ENCODE measurements at places on chromosomes 2 and 18. TPM values are rescaled to one million over a fixed set of nuclear protein-coding genes. Genes with fewer than 3 reads are reported as not detected.

DNA sequence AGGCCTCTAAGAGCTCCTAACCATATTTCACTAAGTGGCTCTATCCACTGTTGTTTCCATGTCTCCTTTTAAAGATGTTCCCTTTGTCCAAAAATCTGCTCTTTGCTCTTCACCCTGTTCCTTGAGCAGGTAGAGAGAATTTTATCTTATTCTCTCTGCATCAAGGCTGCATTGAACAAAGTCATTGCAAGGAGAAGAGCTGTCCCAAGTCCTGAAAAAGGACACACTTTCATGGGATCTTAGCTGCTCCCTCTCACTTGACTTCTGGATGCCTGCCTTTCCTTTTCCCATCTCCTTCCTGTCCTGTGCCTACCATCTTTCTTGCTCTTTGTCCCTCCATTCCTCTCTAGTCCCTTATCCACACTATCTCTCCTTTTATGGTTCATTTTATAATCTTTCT is 235.2 kb upstream of the THSD7B start:
- DNase-seq, result no peak

DNA sequence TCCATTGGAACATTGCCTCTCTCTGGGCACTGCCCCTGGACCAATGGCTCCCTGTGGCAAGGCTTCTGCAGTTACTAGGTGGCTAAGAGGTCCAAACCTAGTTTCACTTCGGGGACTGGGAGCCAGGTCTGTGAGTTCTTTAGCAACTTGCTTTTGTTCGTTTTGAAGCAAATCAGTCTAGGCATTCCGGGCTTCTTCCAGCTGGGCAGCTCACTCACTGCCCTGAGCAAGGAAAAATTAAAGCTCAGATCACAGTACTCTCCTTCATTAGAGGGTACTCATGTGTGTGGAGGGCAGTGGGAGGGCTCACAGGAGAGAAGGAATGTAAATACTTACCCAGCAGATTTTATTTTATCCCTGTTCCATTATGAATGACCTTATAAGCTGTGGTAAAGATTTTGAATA is 80.3 kb downstream of the SPP2 start:
- no peak for DNase-seq

GRCh38 chr2:161238560-161239325 is 69.5 kb upstream of the PSMD14 start:
- DNase-seq, result peak; percentile 94

GRCh38 chr2:219595256-219595655 is 2.4 kb upstream of the STK11IP start:
- peak; percentile 66 for DNase-seq

- no peak for DNase-seq
These were observed 76.9 kb downstream of the MBP start for GRCh38 chr18:77055429-77056300.

- no peak for DNase-seq
These were observed 31.9 kb upstream of the SOCS6 start for GRCh38 chr18:70256994-70257393.

- no peak for DNase-seq
These were observed 305.4 kb downstream of the AFF3 start for GRCh38 chr2:99836690-99837605.

Gene THSD7B
- total RNA-seq, result 2.3 TPM

- DNase-seq, result no peak
These were observed 166.6 kb upstream of the PKDCC start for GRCh38 chr2:41881249-41881648.

Gene EVX2
- total RNA-seq, result not detected

GRCh38 chr18:9333441-9334328 is 888 bp upstream of the TWSG1 start:
- peak; percentile 84 for DNase-seq

DNA sequence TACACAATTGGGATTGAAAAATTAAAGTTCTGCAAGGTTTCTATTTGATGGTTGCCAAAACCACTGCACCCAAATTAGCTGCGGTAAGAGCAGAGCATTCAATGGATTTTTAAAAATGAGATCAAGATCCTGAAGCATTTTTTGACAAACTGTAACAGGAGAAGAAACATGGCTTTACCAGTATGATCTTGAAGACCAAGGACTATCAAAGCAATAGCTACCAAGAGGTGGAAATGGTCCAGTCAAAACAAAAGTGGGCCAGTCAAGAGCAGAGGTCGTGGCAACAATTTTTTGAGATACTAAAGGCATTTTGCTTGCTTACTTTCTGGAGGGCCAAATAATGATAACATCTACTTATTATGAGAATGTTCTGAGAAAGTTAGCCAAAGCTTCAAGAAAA is 186.8 kb downstream of the RDH14 start:
- no peak for DNase-seq

DNA sequence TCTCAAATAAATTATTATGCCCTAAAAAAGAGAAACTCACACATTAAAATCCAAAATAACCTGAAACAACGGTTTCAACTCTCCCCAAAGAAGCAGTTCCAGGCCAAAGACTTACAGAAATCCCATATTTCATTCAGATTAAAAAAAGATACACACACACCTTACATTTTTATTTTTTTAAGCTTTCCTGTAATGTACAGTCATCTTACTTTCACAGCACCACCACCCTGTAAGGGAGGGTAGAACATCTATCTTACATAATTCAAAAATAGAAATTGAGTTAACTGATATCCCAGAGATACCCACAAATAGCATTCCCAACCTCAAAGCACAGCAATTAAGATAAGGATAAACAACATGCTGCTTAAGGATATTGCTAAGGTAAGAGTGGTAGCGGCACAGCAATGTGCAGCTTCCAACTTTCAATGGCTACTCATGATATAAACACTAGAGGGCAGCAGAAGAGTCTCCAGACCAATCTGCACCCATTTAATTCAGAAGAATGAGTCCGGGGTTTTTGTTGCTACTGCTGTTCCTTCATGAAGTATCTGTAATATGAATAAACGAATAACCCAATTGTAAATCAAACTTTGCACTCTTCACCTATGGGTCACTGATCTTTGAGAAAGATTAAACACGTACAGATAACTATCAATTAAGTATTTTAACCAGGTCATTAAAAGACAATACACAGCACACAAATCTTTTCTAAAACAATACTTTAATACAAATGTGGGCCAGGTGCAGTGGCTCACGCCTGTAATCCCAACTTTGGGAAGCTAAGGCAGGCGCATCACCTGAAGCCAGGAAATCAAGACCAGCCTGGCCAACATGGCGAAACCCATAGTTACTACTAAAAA is 11.3 kb downstream of the GFPT1 start:
- no peak for DNase-seq

Gene SLC4A5
- 2.0 TPM for total RNA-seq

DNA sequence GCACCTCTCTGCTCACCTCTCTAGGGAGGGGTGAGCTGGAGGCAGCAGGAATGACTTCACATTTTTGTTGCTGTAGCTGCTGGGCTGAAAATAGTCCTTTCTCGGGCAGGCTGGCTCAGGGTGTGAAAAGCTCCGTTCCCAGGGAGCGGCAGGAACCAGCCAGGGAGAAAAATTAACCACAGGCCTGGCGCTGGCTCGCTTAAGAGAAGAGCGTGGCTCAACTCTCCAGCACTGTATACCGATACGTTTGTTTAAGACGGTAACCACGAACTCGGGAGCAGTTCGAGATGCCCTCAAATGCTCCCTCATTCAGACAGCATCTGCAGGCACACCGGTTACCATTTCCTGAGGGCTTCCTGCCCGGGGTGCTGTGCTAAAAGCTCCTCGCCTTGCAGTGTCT is 129.6 kb downstream of the CELF4 start:
- no peak for DNase-seq

DNA sequence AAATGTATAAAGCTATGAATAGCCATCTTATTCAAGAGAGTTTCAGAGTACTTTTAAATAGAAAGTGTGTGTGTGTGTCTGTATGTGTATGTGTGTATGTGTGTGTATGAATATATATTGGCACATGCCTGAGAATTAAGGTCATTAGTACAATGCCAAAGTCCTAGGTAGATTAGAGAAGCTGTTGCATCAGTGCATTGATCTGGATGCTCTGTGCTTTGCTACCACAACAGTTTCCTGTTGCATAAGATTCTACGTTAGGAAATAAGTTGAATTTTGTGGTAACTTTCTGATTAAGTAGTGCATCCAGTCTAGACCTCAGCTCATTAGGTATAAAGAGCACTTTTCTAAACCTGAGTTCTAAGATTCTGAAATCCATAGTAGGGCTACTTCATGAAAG is 1102.8 kb upstream of the KLHL29 start:
- DNase-seq, result no peak

Gene SERPINB12
- not detected for total RNA-seq

DNA sequence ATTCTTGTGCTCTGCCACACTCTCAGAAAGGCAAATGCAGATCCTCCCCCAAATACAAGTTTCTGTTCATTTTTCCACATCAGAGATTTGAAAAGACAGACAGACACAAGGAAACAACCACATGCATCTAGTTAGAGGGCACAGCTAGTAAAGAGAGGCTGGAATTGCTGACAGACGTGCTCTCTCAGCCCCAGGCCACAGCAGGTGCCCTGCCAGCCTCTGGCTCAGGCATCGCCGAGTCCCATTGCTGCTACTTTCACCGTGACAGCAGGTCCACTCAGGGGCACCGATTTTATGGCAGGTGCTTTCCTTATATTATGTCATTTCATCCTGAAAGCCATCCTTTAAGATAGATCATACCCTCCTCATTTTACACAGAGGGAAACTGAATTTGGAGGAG is 507.5 kb downstream of the EIPR1 start:
- DNase-seq, result no peak

- DNase-seq, result peak; percentile 31
These were observed 65.6 kb upstream of the RAB6C start for GRCh38 chr2:129913695-129914495.

- peak; percentile 53 for DNase-seq
These were observed 92.1 kb upstream of the EFEMP1 start for GRCh38 chr2:56015711-56016115.

DNA sequence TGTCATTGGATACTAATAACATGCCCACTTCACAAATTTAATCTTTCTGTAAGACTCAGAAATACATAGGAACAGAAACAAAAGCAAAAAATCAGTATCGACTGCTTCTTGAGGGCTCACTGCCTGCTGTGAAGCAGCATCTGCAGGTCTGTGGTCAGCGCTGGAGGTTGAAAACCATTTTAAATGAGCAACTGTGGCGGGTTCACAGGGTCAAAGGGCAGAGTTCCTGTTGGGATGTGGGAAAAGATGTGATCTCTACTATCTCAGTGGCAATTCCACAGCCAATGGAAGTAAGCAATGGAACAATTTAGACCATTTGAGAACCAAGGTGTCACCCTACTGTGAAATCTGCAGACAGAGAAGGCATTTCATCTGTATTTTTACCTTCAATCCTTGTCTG is 468.3 kb downstream of the PARD3B start:
- no peak for DNase-seq

GRCh38 chr18:62784966-62785413 is 69.6 kb downstream of the PHLPP1 start:
- no peak for DNase-seq

Gene CXCR1
- not detected for total RNA-seq

- no peak for DNase-seq
These were observed 8.4 kb upstream of the HNRNPLL start for GRCh38 chr2:38610851-38611801.

DNA sequence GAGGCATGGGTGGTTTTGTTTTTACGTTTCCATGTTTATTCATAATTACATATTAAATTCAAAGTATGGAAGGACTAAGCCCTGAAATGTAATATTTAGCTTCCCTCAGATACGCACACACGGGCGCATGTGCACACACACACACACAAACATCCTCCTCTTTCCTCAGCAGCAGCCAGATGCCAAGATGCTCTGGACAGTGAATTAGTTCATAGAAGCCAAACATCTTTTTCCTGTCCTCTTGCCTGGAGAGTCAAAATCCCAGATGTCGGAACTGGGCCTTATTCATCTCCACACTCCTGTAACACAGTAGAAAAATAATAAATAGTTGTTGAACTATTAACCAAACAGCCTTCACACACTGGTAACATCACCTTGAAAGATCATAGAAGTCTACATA is 273.1 kb downstream of the SP3 start:
- DNase-seq, result no peak

Gene IL1R1
- 2.4 TPM for total RNA-seq

- no peak for DNase-seq
These were observed 65.4 kb upstream of the DSG1 start for GRCh38 chr18:31252522-31252921.

Gene GPR75
- 6.0 TPM for total RNA-seq

DNA sequence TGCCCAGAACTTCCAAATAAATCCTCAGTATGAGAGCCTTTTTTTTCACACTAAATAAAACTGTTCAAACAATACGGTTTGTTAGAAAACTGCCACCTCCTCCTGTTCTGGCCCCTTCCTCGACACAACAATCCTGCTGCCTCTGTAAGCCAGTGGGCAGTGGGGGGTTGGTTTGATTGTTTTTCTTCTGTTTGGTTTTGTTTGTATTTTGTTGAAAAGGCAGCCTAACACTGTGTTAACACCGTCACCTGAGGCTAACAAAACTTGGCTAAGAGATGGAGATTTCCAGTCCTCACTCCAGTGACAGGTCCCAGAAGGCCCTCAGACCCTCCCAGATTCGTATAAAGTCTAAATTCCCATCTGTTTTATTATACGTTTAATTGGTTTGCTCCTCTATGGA is 402.1 kb downstream of the ZNF521 start:
- DNase-seq, result no peak

DNA sequence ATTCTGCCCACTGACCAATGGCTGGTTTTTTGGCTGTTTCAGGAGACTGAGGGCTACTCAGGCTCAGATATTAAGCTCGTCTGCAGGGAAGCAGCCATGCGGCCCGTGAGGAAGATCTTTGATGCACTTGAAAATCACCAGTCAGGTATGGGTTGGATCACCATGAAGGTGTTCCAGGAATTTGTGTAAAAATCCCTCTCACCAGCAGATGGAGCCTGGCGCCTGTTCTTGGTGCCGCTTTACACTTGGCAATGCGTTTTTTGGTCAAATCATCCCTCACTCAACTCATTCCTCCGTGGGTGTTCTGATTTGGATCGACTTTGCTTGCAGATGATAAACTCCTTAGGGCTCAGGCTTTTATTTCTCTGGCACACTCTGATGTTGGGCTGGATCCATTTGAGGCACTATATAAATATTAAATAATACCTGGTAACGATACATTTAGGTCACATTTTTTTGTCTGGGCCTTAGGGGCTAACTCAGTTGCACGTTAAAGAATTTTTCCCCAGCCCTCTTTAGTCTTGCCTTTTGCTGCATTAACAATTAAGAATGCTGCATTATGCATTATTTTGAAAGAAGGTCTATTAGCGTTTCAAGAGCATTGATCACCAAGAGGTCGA is 50.0 kb downstream of the HDHD2 start:
- peak; percentile 92 for DNase-seq

DNA sequence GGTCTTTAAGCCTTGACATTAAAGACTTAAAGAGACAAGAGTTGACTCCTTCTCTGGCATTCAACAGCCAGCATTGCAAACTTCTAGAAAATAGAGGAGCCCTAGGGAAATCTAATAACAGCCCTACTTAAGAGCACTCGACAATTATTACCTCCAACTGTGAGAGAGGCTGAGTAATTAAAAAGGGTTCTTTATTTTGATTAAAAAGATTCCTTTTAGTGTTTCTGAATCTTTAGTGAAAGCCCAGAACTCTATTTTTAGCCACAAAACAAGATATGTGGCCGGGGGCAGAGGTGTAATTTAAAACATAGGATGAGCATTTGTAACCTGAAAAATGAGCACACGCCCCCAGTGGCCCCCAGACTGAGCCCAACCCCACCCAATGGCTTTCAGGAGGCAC is 222.3 kb downstream of the SMAD2 start:
- DNase-seq, result no peak

- DNase-seq, result no peak
These were observed 26.2 kb downstream of the MGAT4A start for GRCh38 chr2:98704499-98705332.

Gene NGEF
- total RNA-seq, result 2.8 TPM

All from endodermal cell (in vitro differentiated cells).